ENCODE measurements at places on chromosomes 12 and 14. TPM values are rescaled to one million over a fixed set of nuclear protein-coding genes. Genes with fewer than 3 reads are reported as not detected.
A peak's percentile ranks its signal among the peaks of the same experiment; 100 is the strongest.

DNA sequence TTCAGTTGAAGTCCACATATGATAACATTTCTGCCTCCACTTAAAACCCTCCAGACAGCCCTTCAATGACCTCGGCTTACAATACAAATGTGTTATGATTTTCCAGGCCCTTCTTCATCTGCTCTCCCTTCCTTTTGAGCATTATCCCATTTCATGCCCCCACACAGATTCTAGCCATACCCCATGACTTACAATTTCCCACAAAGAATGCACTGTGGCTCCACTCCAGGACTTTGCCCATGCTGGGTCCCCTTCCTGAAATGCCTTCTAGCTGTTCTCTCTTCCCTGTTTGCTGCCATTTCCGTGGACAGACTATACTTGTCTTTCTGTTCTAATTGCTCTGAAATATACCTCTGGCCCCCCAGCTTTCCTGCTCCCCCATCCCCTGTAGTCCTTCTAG lies 963.2 kb downstream of the DIO2 start:
- H3K27me3 ChIP-seq = no peaks in the 10 kb centered on the region
- no peak overlapping the region for H3K4me3 ChIP-seq
- no peaks in the 10 kb centered on the region for H3K36me3 ChIP-seq
- no peak for DNase-seq
- no peaks in the 10 kb centered on the region for H3K4me1 ChIP-seq

DNA sequence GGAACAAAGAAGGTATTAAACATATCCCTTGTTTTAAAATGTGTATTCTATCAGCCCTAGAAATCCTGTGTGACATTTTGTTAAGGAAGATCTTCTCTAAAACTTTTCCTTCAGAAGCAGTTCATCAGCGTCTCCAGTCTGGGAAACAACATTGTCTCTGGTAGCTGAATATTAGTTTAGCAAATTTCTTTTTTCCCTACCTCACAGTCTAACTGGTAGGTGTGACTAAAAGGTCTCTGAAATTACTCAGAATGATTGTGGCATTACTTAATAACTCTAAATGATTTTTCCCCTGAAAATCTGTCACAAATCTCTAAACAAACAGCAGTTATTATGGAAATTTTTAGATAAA lies 1044.8 kb downstream of the FLRT2 start:
- no peak for DNase-seq
- H3K4me1 ChIP-seq = no peaks in the 10 kb centered on the region
- no peak overlapping the region for H3K27ac ChIP-seq
- no peak overlapping the region for H3K4me3 ChIP-seq
- H3K36me3 ChIP-seq = no peaks in the 10 kb centered on the region
- no peaks in the 10 kb centered on the region for H3K27me3 ChIP-seq

DNA sequence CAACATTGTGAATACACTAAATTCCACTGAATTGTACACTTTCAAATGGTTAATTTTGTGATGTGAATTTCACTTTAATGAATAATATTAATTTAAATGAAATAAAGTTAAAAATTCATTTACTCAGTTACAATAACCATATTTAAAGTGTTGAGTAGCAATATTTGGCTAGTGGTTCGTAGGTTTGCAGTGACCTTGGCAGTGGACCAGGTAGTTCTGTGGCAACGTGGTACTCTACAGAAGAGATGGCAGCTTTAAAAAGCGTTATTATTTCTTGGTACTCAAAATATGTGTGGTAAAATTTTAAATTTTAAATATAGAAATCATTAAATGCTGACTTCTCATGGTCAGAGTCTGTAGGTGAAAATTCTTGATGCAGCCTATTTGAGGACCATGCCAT lies 51.6 kb downstream of the AEBP2 start:
- H3K4me3 ChIP-seq = no peak overlapping the region
- H3K4me1 ChIP-seq = no peaks in the 10 kb centered on the region
- DNase-seq = no peak
- no peak overlapping the region for H3K27ac ChIP-seq
- peaks cover 5% of the 10 kb centered on the region for H3K36me3 ChIP-seq
- no peaks in the 10 kb centered on the region for H3K27me3 ChIP-seq

DNA sequence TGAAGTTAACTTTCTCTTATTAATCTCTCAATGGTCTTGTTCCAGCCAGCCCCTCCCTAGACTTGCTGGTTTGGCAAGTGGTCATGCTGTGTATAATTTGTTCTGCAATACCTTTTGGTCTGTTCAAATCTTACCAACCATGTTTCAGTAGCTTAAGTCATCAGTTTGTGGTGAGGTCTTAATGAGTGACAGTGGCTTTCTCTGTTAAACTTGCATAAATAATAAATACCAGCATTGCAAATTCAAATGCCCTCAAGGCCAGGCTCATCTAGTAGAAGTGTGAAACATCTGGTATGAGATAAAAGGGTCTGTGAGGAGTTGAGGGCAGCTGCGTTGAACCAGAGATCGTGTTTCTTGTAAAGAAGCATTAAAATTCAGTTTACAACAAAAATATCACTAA lies 319.5 kb downstream of the TMEM117 start:
- H3K27me3 ChIP-seq = no peaks in the 10 kb centered on the region
- no peak overlapping the region for H3K4me3 ChIP-seq
- no peak for DNase-seq
- H3K27ac ChIP-seq = no peak overlapping the region
- no peaks in the 10 kb centered on the region for H3K36me3 ChIP-seq

- H3K27ac ChIP-seq = no peak overlapping the region
- no peaks in the 10 kb centered on the region for H3K4me1 ChIP-seq
- no peak for DNase-seq
- H3K4me3 ChIP-seq = no peak overlapping the region
Observed at GRCh38 chr12:43102546-43103264, 449.3 kb downstream of the ADAMTS20 start.

DNA sequence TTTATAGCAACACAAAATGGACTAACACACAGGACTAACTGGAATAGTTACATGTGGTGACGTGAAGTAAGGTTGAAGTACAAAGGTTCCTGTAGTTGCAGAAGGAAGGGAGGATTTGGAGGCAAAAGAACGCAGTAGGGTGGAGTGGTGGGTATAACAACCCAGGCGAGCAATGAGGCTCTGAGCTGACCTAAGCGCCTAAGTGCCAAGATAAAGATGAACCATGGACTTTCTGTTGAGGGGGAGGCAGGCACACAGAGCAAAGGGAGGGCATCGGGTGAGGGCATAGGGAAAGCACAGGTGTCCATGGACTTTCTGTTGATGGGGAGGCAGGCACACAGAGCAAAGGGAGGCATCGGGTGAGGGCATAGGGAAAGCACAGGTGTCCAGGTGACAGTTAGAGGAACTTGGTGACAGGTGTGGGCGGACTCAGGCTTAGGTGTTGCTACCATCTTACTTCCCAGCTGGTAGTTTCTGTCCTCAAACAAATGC lies 15.2 kb downstream of the SCNN1A start:
- no peak overlapping the region for H3K4me3 ChIP-seq
- H3K27me3 ChIP-seq = no peaks in the 10 kb centered on the region
- H3K36me3 ChIP-seq = no peaks in the 10 kb centered on the region
- DNase-seq = peak; percentile 96

GRCh38 chr14:101520621-101521472 lies 40.4 kb upstream of the DIO3 start:
- no peak for DNase-seq
- no peaks in the 10 kb centered on the region for H3K4me1 ChIP-seq
- H3K27me3 ChIP-seq = no peaks in the 10 kb centered on the region
- no peak overlapping the region for H3K4me3 ChIP-seq
- H3K36me3 ChIP-seq = no peaks in the 10 kb centered on the region

DNA sequence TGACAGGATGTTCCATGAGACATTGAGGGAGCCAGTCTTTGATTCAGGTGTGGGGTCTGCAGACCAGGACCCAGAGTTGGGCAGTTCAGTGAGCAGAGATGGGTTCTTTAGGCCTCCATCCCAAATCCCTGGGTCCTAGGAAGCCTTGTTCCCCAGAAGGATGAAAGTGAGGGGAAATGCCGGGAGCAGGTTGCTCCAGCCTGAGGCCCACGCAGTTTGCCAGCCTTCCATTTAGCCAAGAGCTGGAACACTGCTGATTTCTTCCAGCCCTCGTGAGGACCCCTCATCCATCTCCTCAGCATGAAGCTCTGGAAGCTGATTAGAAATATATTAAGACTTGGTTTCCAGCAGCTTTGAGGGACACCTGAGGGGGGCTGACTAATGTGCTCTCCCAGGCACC lies 12.1 kb downstream of the C14orf132 start:
- no peaks in the 10 kb centered on the region for H3K4me1 ChIP-seq
- H3K4me3 ChIP-seq = no peak overlapping the region
- no peaks in the 10 kb centered on the region for H3K27me3 ChIP-seq
- H3K27ac ChIP-seq = no peak overlapping the region
- no peak for DNase-seq

- no peak for DNase-seq
- H3K27ac ChIP-seq = no peak overlapping the region
- H3K4me3 ChIP-seq = no peak overlapping the region
- peaks cover 3% of the 10 kb centered on the region for H3K36me3 ChIP-seq
- H3K27me3 ChIP-seq = no peaks in the 10 kb centered on the region
- peaks cover 7% of the 10 kb centered on the region for H3K4me1 ChIP-seq
Observed at GRCh38 chr14:64727551-64728071, 23.4 kb downstream of the PLEKHG3 start.

- DNase-seq = no peak
- no peaks in the 10 kb centered on the region for H3K27me3 ChIP-seq
- H3K36me3 ChIP-seq = no peaks in the 10 kb centered on the region
- no peak overlapping the region for H3K4me3 ChIP-seq
- H3K27ac ChIP-seq = no peak overlapping the region
Observed at GRCh38 chr12:56781726-56782125, 18.6 kb downstream of the HSD17B6 start.

- no peaks in the 10 kb centered on the region for H3K4me1 ChIP-seq
- H3K36me3 ChIP-seq = no peaks in the 10 kb centered on the region
- no peak for DNase-seq
- no peak overlapping the region for H3K4me3 ChIP-seq
Observed at GRCh38 chr12:107263980-107264379, 170.6 kb upstream of the CRY1 start.

GRCh38 chr12:26238341-26239121 lies 43.2 kb downstream of the SSPN start:
- no peaks in the 10 kb centered on the region for H3K4me1 ChIP-seq
- no peak overlapping the region for H3K27ac ChIP-seq

DNA sequence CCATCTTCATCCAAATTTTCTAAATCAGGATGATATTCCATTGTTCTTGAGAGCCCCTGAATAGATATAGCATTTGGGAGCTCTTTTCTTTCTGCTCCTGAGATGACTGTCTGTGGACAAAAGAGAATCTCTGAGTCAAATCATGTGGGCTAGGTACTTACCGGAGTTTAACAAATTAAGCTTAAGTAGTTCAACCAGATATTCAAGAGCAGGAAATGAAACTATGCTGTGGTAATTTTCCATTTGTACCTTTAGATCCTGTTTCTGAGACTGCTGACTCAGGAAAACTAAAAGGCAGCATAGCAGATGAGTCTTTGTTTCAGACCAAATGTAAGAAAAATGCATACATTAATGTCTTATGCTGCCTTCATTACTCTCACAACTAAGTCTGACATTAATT lies at the start of gene CLEC7A:
TSS of gene CLEC7A (minus strand) at position 158 of the 400 bp plus-strand sequence. CDS start at position 41, 117 bp downstream.
- H3K36me3 ChIP-seq = no peaks in the 10 kb centered on the region
- peak; percentile 14 for DNase-seq
- no peaks in the 10 kb centered on the region for H3K27me3 ChIP-seq
- no peak within 1 kb of the TSS for H3K27ac ChIP-seq

DNA sequence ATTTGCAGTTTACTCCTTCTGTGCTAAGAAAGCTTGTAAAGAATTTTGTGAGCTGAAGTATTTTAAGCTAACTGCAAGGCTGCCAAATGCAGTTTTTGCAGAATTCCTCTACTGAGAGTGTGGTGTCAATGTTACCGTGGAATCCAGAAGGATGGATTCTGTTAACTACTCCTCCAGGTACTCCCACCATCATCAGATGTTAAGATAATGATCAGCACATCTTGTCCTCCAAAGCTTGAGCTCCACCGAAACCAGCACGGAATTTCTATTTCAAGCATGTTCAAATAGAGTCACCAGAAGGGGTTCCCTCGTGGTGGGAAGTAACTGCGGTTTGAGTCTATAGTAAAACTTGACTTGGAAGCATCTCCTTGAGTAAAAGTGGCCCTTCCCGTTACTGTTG lies 64.3 kb upstream of the CDKN3 start:
- no peak overlapping the region for H3K4me3 ChIP-seq
- H3K27me3 ChIP-seq = no peaks in the 10 kb centered on the region
- no peak overlapping the region for H3K27ac ChIP-seq
- H3K4me1 ChIP-seq = peaks cover 2% of the 10 kb centered on the region
- no peaks in the 10 kb centered on the region for H3K36me3 ChIP-seq
- no peak for DNase-seq

DNA sequence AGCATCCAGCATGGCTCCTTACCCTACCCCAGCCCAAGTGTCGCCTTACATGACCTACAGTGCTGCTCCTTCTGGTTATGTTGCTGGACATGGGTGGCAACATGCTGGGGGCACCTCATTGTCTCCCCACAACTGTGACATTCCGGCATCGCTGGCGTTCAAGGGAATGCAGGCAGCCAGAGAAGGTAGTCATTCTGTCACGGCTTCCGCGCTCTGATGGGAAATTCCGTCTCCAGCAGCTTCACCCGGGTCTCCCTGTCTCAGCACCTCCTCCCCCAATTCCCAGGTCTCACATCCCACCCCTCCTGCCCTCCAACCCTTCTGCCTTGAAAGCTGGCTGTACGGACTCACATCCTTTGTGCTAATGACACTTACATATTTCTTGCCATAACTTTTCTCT lies 14.6 kb downstream of the PAX9 start:
- no peaks in the 10 kb centered on the region for H3K36me3 ChIP-seq
- DNase-seq = no peak
- H3K27ac ChIP-seq = no peak overlapping the region
- H3K27me3 ChIP-seq = peaks cover 5% of the 10 kb centered on the region
- H3K4me3 ChIP-seq = no peak overlapping the region

- no peaks in the 10 kb centered on the region for H3K27me3 ChIP-seq
- no peak overlapping the region for H3K27ac ChIP-seq
- no peak overlapping the region for H3K4me3 ChIP-seq
- peaks cover 4% of the 10 kb centered on the region for H3K36me3 ChIP-seq
- no peaks in the 10 kb centered on the region for H3K4me1 ChIP-seq
Observed at GRCh38 chr12:57807285-57807684, 11.2 kb downstream of the AVIL start.

GRCh38 chr12:32489070-32489469 lies 89.7 kb downstream of the FGD4 start:
- H3K36me3 ChIP-seq = no peaks in the 10 kb centered on the region
- no peak overlapping the region for H3K4me3 ChIP-seq
- no peak overlapping the region for H3K27ac ChIP-seq
- no peaks in the 10 kb centered on the region for H3K4me1 ChIP-seq
- no peak for DNase-seq

- H3K27me3 ChIP-seq = no peaks in the 10 kb centered on the region
- no peak for DNase-seq
- no peak overlapping the region for H3K27ac ChIP-seq
- H3K36me3 ChIP-seq = no peaks in the 10 kb centered on the region
- no peak overlapping the region for H3K4me3 ChIP-seq
Observed at GRCh38 chr12:121874071-121874470, 14.5 kb upstream of the PSMD9 start.

GRCh38 chr12:24931666-24932405 lies 17.1 kb downstream of the BCAT1 start:
- H3K4me1 ChIP-seq = no peaks in the 10 kb centered on the region
- no peak overlapping the region for H3K27ac ChIP-seq
- no peak overlapping the region for H3K4me3 ChIP-seq
- no peaks in the 10 kb centered on the region for H3K27me3 ChIP-seq
- H3K36me3 ChIP-seq = no peaks in the 10 kb centered on the region

STXBP6 gene
- polyA plus RNA-seq = 24.9 TPM

SERPINA5 gene
- polyA plus RNA-seq = 8.6 TPM

AMDHD1 gene
- polyA plus RNA-seq = 0.61 TPM

MSI1 gene
- 0.67 TPM for polyA plus RNA-seq

KRT1 gene
- polyA plus RNA-seq = not detected

RERG gene
- 4.9 TPM for polyA plus RNA-seq
